ENCODE measurements at places on chromosomes 7 and 10.

DNA sequence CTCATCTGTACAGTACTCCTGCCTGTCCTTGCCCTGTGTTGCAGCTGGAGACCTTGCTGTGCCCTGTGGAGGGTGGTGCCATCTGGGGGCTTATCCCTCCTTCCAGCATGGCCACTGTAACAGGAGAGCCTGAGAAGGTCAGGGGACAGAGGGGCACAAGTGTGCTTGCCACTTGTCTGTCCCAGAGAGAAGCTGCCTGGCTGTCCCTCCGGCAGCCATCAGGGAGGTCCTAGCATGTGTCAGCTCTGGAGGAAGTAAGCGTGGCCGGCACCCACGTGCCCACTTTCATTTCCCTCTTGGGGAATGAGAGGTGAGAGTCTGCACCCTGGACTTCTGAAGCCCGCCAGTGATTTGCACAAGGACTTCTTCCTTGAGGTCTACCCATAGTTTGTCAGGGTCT is 97.0 kb upstream of the PPIF start:
- DNase-seq, result no peak

DNA sequence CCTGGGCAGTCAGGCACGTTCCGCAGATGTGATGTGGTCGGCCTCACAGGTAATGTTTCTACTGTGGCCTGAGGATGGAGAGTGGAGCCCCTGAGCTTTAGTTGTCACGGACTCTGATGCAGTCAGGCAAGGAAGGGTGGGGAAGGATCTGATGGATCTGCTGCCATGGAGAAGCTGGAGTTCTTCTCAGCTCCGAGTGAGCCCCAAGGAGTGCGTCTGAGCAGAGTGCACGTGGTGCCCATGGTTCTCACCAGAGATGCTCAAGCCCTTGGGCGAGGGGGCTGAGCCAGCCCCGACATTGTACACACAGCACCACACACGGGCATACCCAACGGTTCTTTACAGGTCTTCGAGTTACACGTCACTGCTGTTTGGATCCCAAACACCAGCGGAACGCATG is 192.5 kb downstream of the EBF3 start:
- no peak for DNase-seq

GRCh38 chr7:48424731-48425130 is 253.5 kb downstream of the ABCA13 start:
- peak; percentile 23 for DNase-seq

GRCh38 chr10:100653957-100654781 is 91.2 kb upstream of the PAX2 start:
- no peak for DNase-seq

DNA sequence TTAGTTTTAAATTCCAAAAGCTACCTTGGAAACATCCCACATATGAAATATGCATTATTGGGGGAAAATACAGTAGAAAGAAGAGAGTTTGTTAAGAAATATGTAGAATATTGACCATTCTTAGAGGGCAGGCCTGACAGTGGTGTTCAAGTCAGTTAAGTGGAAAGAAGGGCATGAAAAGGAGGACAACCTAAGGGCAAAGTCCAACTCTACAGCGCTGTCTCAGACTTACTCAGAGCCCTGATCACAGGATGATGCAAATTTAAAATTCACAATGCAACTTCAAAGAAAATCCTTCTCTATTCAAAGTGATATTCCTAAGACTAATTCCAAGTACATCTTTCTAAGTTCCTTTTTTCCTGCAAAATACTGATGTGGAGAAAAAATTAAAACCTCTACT is 139.1 kb upstream of the LRRTM3 start:
- DNase-seq, result no peak

DNA sequence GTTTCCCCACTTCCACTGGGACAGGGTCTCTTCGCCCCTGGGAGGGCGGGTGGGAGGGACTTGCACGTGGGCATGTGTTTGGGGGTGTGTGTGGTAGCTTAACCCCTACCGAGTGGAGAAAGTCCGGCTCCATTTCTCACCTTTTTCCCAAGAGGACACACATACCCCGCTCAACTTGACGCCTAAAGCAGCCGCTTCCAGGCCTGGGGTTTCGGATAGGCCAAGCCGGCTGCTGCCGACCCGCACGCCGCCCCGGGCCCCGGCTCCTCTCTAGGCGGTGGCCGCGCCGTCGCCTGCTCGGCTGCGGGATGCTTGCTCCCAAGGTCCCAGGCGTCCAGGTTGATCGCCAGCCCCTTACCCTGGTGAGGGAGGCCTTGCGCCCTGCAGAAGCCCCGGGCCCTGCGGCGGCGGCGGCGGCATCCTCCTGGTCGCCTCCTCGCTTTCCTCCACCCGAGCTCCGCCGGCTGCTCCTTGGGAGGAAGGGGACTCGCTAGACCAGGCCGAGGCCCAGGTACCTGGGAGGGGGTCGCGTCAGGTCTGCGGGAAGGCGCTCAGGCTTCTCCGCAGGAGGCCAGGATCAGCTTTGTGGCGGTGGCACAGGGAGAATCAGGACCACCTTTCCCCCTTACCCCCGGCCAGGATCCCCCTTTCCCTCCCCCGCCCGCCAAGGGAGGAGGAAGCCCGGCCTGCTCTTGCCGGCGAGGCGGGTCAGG is 3.2 kb upstream of the GATA3 start:
- no peak for DNase-seq

GRCh38 chr10:79402951-79403350 is 42.5 kb downstream of the ZCCHC24 start:
- DNase-seq, result no peak

DNA sequence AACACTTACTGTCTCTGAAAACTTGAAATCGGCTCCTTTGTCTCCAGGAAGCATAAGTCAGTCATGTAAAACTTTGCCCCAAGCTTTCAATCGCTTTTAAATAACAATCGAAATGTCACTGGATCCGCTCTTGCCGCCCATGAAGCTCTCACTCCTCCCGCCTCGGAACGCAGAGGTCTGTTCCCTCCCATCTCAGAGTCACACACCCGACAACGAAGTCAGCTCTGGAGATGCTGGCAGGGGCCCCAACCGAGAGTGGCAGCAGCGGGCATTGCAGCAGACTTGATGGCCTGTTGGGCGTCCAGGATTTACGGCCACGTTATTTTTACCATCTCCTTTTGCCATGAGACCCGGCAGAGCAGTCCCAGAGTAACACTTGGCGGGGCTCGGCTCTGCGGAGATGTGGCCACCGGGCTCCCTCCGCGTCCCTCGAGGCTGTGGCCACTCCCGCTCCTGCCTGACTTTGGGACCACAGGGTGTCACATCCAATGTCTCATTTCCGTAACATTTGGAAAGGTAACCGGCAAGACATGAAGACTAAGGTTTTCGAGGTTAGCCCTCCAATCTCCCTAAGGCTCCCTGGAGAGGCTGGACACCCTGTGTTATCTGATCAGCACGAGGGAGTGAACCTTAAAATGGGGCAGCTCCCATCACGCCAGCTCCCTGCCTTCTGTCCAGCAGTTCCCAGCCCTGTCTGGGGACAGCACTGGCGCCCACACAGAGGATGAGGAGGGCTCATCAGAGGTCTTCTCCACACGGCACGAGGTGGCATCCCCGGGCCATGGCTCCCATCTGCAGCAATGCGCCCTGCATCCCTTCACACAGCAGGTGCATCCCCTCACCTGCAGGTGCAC is 62.8 kb upstream of the ADGRA1 start:
- DNase-seq, result no peak

DNA sequence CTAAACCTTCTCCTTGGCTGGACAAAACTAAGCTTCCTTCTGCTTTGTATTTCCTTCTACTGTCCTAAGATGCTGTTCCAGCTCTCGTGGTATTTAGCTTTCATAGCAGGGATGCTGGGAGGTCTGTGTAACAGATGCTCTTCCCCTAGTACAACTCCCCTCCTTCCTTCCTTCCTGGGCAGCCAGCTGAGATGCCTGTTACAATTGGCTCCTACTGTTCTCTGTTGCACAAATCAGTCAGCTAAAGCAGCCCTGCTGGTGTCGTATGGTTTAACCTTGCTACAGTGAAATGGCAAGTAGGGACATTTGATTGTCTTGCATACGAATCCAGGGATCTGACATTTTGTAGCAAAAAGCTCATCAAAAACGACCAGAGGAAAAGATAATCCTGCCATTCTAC is 143.8 kb downstream of the ARHGAP21 start:
- no peak for DNase-seq

GRCh38 chr10:31581741-31582323 is 262.8 kb downstream of the ZEB1 start:
- no peak for DNase-seq
